Effector memory CD4-positive, alpha-beta T cell (primary cell): ENCODE measurements at places on chromosomes 11 and 22.

DNA sequence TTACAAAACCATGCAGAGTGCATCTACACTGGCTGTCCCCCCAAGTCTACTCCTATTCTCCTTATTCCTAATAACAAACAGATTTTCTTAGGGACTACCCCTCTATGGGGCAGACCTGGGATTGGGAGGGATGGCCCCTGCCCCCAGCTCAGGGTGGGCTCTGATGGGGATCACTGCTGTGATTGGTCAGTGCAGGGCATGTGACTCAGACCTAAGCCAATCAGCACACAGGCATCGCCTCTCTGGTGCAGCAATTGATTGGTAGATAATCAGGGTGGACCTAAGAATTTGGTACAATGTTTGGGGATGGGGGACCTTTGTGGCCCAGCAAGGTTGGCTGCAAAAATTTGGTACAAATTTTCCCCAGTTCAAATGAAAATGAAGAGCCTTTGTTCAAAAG is 57.2 kb upstream of the SHANK2 start:
- no peak for DNase-seq
- no peaks in the 10 kb centered on the region for H3K4me1 ChIP-seq
- no peaks in the 10 kb centered on the region for H3K36me3 ChIP-seq
- H3K27ac ChIP-seq: no peak overlapping the region
- no peak overlapping the region for H3K4me3 ChIP-seq

DNA sequence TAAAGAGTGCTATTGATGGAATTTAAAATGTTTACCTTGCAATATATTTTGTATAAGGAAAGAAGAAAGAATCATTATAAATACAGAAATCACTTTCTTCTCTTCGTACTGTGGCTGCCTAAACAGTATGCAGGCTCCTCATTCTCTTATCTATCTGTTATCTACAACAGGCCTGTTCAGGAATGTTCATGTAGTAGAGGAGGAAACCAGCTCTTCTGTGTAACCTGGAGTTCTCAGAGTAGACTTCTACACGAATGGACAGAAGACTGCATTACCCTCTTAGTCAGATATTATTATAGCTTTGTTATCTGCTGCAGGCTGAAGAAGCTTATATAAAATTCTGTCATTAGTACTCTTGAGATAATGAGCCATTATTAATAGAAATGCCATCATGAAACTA is 1225.9 kb upstream of the CNTN5 start:
- H3K27me3 ChIP-seq: no peaks in the 10 kb centered on the region
- H3K4me1 ChIP-seq: no peaks in the 10 kb centered on the region
- H3K36me3 ChIP-seq: no peaks in the 10 kb centered on the region
- H3K27ac ChIP-seq: no peak overlapping the region
- no peak overlapping the region for H3K4me3 ChIP-seq

DNA sequence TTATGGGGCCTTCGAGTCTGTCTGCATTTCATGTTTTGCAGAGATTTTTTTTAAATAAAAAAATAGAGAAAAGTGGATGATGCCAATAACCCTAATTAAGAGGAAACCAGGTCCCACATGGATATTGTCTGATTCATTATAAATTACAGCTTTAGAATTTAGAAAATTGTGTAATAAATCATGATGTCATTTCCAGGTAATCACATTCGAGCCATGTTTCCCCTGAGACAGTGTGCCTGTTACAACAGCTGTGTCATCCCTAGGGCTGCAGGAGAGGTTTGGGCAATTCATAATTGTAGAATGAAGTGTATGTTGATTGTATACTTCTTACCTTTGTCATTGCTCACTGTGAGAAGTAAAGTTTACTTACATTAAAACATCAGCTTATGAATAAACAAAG is 38.3 kb downstream of the NCAM1 start:
- H3K27me3 ChIP-seq: no peaks in the 10 kb centered on the region
- no peak for DNase-seq
- H3K27ac ChIP-seq: no peak overlapping the region
- H3K4me3 ChIP-seq: no peak overlapping the region

- no peaks in the 10 kb centered on the region for H3K36me3 ChIP-seq
- no peaks in the 10 kb centered on the region for H3K27me3 ChIP-seq
- H3K4me1 ChIP-seq: peaks cover 73% of the 10 kb centered on the region
- peak overlapping the region; percentile 68 for H3K27ac ChIP-seq
- peak overlapping the region; percentile 31 for H3K4me3 ChIP-seq
- no peak for DNase-seq
Measured at GRCh38 chr22:42300259-42301076, 30.0 kb upstream of the TCF20 start.

DNA sequence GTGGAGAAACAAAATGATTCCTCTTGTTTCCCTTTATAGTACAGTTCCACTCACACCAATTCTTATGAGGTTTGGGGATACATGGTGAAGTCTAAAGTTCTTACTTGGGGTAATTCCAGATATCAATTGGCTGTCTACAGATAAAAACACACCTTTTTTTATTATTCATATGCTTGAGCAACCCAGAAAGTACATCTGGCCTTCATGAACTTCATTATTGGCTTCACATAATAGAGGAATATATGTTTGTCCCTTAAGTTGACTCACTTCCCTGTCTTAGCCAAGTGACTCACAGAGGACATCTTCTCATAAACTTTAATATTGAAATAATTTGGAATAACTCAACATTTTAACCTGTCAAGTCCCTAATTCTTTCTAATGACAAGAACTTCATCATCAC is 36.3 kb upstream of the SOX6 start:
- H3K27ac ChIP-seq: no peak overlapping the region
- no peak for DNase-seq
- no peak overlapping the region for H3K4me3 ChIP-seq
- H3K36me3 ChIP-seq: no peaks in the 10 kb centered on the region
- H3K27me3 ChIP-seq: no peaks in the 10 kb centered on the region

GRCh38 chr11:70663815-70664214 is 265.5 kb downstream of the CTTN start:
- H3K27ac ChIP-seq: no peak overlapping the region
- H3K4me1 ChIP-seq: no peaks in the 10 kb centered on the region
- DNase-seq: no peak
- H3K27me3 ChIP-seq: no peaks in the 10 kb centered on the region
- H3K4me3 ChIP-seq: no peak overlapping the region

GRCh38 chr11:5665051-5665570 is 19.8 kb downstream of the TRIM5 start:
- H3K27me3 ChIP-seq: no peaks in the 10 kb centered on the region
- no peak overlapping the region for H3K4me3 ChIP-seq
- no peak for DNase-seq

DNA sequence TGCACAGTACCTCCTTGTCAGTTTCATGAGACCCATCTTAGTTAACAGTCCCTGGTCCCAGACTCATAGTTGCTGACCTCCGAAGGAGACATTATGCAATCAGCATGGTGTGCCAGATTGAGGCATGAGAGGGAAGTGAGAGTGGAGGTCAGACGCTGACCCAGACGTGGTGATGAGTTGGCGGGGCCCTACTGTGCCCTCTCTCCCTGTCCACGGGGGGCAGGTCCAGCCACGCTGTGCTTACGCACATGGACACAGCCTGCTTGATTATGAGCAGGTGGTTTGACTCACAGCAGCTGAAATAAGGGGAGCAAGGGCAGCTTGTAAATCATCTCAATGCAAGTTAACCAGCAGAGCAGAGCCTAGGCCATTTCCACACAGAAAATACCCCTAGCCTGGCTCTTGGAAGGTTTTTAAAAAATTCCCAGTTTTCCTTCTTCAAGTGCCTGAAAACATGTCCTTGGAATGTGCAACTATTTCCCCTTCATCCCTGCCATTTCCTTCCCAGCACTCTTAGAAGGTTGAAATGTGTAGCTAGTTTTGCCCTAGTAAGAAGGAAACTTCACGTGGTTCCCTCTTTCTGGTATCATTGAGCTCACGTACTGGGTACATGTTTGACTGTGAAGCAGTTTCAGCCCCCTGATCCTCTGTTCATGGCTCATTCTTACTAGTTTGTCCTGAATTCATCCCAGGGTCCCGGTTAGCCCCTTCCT is 122.6 kb upstream of the SORL1-AS1 start:
- H3K36me3 ChIP-seq: peaks cover 96% of the 10 kb centered on the region
- no peak overlapping the region for H3K4me3 ChIP-seq
- no peaks in the 10 kb centered on the region for H3K4me1 ChIP-seq
- H3K27ac ChIP-seq: no peak overlapping the region
- no peak for DNase-seq

DNA sequence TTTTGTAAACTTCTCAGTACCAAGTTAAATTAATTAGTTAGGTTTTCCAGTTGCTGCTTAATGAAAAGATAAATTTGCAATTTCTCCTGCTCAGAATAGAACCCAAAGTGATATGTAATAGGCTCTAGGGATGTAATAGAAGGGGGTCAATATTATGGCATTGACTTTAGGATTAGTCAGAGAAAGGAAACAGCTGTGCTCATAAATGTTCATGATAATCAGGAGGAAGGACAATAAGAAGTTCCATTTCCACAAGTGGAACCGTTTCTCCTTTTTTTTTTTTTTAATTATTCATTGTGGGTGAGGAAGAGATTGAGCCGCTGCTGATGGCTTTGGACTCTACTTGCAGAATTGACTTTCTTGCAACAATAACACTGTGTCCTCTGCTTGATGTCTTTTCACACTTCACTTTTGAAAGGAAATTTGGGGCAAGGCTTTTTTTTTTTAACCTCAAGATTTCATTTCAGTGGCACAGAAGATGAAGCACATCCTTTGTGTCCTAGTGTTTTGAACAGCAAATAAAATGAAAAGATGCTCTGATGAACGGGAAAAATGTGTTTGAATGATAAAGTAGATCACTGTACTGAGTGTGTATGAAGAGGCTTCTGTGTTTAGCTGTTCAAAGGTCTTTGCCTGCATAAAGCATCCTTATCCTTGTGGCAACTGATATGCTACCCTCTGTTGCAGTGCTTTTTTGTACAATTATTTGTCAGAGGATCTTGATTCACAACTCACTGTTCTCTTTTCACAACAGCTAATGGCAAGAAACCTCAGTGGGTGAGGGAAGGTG is 62.4 kb downstream of the GAS2 start:
- no peaks in the 10 kb centered on the region for H3K4me1 ChIP-seq
- H3K4me3 ChIP-seq: no peak overlapping the region
- no peak overlapping the region for H3K27ac ChIP-seq
- no peaks in the 10 kb centered on the region for H3K36me3 ChIP-seq
- DNase-seq: no peak

- peaks cover 41% of the 10 kb centered on the region for H3K4me1 ChIP-seq
- H3K36me3 ChIP-seq: peaks cover 19% of the 10 kb centered on the region
- no peak for DNase-seq
- no peak overlapping the region for H3K4me3 ChIP-seq
Measured at GRCh38 chr22:31275576-31275975, 16.7 kb downstream of the PIK3IP1 start.
